Panc1 (cell line): ENCODE measurements at places on chromosomes 13 and 19. TPM values are rescaled to one million over a fixed set of nuclear protein-coding genes. Genes with fewer than 3 reads are reported as not detected.
A peak's percentile ranks its signal among the peaks of the same experiment; 100 is the strongest.

DNA sequence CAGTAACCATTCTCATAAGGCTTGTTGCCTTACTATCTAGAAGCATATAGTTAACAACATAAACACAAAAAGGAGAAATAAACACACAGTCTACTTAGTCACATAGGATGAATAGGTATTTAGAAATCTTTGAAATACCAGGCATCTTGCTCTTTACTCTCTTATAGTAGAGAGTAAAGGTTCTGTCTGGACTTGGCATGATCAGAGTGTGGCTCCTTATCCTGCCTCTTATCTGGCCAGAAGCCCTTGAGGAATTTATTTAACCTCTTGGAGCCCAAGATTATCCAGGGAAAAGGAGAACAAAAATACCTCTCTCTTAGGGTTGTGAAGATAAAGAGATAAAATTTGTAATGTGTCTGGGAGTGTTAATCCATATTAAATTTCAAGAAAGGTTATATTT, 100.2 kb upstream of the MBNL2 start:
- H3K36me3 ChIP-seq = no peaks in the 10 kb centered on the region
- peaks cover 61% of the 10 kb centered on the region for H3K4me1 ChIP-seq
- no peak for DNase-seq
- no peak overlapping the region for H3K4me3 ChIP-seq

DNA sequence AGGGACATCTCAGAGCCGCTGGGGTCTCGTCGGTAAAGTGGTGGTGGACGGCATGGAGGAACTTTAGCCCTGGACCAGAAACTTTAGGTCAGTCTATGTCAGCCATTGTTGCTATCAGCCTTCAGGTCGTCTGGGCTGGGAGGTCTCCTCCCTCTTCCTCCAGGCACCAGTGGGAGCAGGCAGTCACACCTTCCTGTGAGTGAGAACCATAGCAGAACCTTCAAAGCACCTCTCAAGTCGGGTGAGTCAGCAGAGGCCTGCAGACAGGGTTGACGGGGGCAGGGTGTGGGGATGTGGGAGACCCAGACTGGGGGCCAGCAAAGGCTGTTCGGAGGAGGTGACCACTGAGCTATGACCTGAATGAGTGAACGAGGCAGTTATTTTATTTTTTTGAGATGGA, 15.4 kb upstream of the SBNO2 start:
- peaks cover 7% of the 10 kb centered on the region for H3K4me1 ChIP-seq
- no peak overlapping the region for H3K4me3 ChIP-seq
- H3K27me3 ChIP-seq = no peaks in the 10 kb centered on the region

- H3K27ac ChIP-seq = no peak overlapping the region
- H3K4me1 ChIP-seq = no peaks in the 10 kb centered on the region
- H3K27me3 ChIP-seq = no peaks in the 10 kb centered on the region
- H3K36me3 ChIP-seq = no peaks in the 10 kb centered on the region
- no peak for DNase-seq
Measured at GRCh38 chr19:48728911-48729664, 9.6 kb upstream of the MAMSTR start.

- H3K4me3 ChIP-seq = peak overlapping the region; percentile 45
- no peaks in the 10 kb centered on the region for H3K27me3 ChIP-seq
- H3K36me3 ChIP-seq = no peaks in the 10 kb centered on the region
- no peak for DNase-seq
- H3K4me1 ChIP-seq = peaks cover 6% of the 10 kb centered on the region
Measured at GRCh38 chr19:1324806-1325567, 39.3 kb downstream of the EFNA2 start.

DNA sequence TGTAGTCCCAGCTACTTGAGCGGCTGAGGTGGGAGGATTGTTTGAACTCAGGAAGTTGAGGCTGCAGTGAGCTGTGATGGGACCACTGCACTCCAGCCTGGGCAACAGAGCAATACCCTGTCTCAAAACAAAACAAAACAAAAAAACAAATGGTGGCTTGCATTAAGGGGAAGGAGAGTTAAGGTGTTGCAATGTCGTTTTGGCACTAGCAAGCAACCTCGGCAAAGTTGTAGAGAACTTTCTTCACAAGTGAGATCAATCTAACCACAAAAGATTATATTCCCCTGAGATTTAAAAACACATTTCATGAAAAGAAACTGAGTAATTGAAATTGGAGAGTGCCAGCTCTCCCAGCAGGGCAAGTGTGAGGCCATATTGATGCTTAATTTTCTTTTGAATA, 153.7 kb downstream of the KLF5 start:
- no peak overlapping the region for H3K4me3 ChIP-seq
- DNase-seq = no peak
- H3K36me3 ChIP-seq = no peaks in the 10 kb centered on the region
- H3K27me3 ChIP-seq = no peaks in the 10 kb centered on the region

- no peaks in the 10 kb centered on the region for H3K36me3 ChIP-seq
- H3K27me3 ChIP-seq = no peaks in the 10 kb centered on the region
- no peak overlapping the region for H3K4me3 ChIP-seq
- no peak overlapping the region for H3K27ac ChIP-seq
Measured at GRCh38 chr13:111898956-111899713, 167.8 kb upstream of the SOX1 start.

- H3K27ac ChIP-seq = no peak overlapping the region
- no peaks in the 10 kb centered on the region for H3K36me3 ChIP-seq
- no peak for DNase-seq
- no peaks in the 10 kb centered on the region for H3K4me1 ChIP-seq
- H3K4me3 ChIP-seq = no peak overlapping the region
- H3K27me3 ChIP-seq = no peaks in the 10 kb centered on the region
Measured at GRCh38 chr19:4445963-4446703, 11.5 kb downstream of the UBXN6 start.

- DNase-seq = no peak
- no peak overlapping the region for H3K27ac ChIP-seq
- H3K4me3 ChIP-seq = no peak overlapping the region
- H3K4me1 ChIP-seq = no peaks in the 10 kb centered on the region
- H3K27me3 ChIP-seq = no peaks in the 10 kb centered on the region
Measured at GRCh38 chr19:43332058-43332922, 21.2 kb upstream of the CD177 start.

DNA sequence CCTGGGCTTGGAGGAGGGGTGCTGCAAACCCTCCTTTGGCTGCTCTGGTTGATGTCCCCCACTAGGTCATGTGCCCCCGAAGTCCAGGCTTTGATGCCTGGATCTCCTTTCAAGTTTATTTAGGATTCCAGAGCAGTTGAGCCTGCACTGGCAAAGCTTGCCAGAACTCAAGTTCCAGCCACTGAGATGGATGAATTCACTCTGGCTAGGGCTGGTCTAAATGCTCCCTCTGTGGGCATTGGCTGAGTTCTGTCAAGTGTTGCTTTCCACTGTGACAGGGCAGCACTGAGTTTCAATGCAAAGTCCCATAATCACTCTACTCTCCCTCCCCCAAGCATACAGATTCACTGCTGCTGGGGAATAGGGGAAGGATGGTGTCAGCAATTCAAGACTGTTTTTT, 17.8 kb upstream of the LMO7 start:
- no peaks in the 10 kb centered on the region for H3K36me3 ChIP-seq
- no peaks in the 10 kb centered on the region for H3K27me3 ChIP-seq
- H3K4me3 ChIP-seq = no peak overlapping the region

DNA sequence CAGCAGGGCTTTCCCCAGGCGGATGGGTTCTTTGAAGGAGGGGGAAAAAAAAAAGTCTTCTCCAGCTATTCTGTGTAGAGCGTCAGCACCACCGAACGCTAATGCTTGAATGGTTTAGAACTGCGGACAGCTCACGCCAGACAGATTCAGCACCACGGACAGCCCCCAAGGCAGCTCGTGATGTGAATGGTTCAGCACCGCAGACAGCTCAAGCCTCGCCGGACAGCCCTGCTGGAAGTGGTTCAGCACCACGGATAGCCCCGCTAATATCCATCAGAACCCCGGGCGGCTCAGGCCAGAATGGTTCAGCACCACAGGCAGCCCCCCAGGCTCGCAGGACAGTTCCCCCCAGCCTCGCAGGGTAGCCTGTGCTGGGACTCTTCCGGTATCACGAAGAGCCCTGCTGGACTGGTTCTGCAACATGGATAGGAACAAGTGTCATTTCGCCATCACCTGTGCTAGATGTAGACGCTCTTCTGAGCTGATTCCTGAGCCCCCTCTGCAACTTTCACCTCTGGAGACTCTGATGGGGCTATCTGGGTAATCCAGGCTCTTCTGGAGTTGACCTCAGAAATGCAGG, 4.9 kb upstream of the SMIM17 start:
- no peak overlapping the region for H3K4me3 ChIP-seq
- H3K27ac ChIP-seq = no peak overlapping the region
- DNase-seq = no peak
- no peaks in the 10 kb centered on the region for H3K4me1 ChIP-seq
- H3K36me3 ChIP-seq = no peaks in the 10 kb centered on the region
- no peaks in the 10 kb centered on the region for H3K27me3 ChIP-seq

GRCh38 chr13:25930653-25931052, 121.2 kb downstream of the SHISA2 start:
- H3K27me3 ChIP-seq = no peaks in the 10 kb centered on the region
- H3K27ac ChIP-seq = no peak overlapping the region
- no peaks in the 10 kb centered on the region for H3K36me3 ChIP-seq

GRCh38 chr13:20221772-20222171, 10.3 kb downstream of the GJB6 start:
- DNase-seq = no peak
- H3K27me3 ChIP-seq = no peaks in the 10 kb centered on the region
- H3K36me3 ChIP-seq = no peaks in the 10 kb centered on the region
- no peak overlapping the region for H3K27ac ChIP-seq
- no peaks in the 10 kb centered on the region for H3K4me1 ChIP-seq

GRCh38 chr13:110232756-110233155, 74.2 kb downstream of the COL4A1 start:
- H3K36me3 ChIP-seq = no peaks in the 10 kb centered on the region
- no peak overlapping the region for H3K27ac ChIP-seq
- H3K27me3 ChIP-seq = no peaks in the 10 kb centered on the region
- no peaks in the 10 kb centered on the region for H3K4me1 ChIP-seq
- DNase-seq = no peak

- no peaks in the 10 kb centered on the region for H3K4me1 ChIP-seq
- no peaks in the 10 kb centered on the region for H3K27me3 ChIP-seq
- H3K4me3 ChIP-seq = no peak overlapping the region
- DNase-seq = no peak
Measured at GRCh38 chr13:39329182-39329639, 273.8 kb downstream of the LHFPL6 start.

- H3K4me1 ChIP-seq = no peaks in the 10 kb centered on the region
- no peak overlapping the region for H3K4me3 ChIP-seq
- no peaks in the 10 kb centered on the region for H3K36me3 ChIP-seq
- H3K27me3 ChIP-seq = no peaks in the 10 kb centered on the region
Measured at GRCh38 chr13:34006011-34006410, 188.1 kb downstream of the RFC3 start.

DNA sequence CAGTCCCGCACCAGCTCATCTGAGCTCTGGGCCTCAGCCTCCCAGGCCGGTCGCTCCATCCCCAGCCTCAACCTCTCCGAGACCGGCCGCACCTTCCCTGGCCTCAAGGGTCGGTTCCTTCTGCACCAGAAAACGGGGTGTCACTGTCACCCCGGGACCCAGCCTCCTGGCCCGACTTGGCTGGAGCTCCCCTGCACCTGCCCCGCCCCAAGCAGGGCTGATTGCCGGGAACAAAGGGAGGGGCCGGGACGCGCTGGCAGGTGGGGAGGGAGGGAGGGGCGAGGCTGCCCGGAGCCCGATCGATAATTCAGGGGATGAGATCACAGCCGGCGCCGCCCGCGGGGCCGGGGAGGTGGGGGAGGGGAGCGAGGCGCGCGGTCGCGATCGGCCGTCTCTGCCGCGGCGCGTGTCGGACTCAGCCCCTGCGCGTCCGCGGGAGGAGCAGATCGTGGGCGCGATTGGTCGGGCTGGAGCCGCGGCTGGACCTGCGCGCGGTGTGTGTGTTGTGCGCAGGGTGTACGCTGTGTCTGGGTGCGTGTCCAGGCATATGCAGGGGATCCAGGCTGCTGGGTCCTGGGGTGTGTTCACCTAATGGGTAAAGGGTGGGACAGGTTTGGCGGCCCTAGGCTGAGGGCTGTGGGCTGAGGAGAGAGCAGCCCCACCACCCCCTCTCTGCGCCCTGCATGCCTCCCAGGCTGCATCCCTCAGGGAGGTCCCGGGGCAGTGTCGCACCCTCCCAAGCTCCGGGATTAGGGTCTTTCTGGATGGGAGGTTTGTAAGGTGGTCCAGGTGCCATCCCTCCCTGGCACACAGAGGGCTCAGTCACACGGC, 1.1 kb upstream of the SHC2 start:
- no peak for DNase-seq
- no peaks in the 10 kb centered on the region for H3K27me3 ChIP-seq
- no peak overlapping the region for H3K27ac ChIP-seq
- peak overlapping the region; percentile 18 for H3K4me3 ChIP-seq
- H3K36me3 ChIP-seq = no peaks in the 10 kb centered on the region
- no peaks in the 10 kb centered on the region for H3K4me1 ChIP-seq

DNA sequence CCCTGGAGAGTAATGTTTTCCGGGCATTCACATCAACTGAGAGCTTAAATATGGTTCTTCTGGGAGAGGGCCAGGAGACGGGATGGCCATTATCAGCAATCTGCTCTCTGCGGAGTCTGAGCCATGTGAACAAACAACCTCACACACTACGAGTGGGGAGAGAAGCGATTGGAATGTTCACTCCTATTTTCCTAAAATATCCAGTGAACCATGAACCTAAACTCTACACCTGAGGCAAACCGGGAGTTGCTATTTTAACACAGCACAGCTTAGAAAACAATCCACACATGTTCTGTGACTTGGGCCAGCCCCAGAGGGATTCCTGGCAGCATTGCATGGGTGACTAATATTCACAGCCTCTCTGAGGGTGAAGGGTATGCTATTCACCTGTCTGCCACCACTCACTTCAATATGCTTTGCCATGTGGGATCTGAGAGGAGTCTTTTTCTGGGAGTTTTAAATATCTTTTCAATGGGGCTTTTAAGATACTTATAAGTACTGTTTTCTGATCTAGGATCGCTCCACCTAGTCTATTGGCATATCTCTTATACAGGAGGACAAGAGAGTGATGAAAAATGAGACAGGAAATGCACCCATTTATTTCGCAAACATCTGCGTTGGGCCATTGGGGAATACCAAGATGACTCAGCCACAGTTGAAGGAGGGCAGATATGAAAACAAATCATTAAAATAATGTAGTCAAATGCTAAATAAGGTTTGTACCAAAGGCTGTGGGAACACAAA, 72.6 kb upstream of the SERP2 start:
- H3K4me3 ChIP-seq = no peak overlapping the region
- no peak for DNase-seq
- no peaks in the 10 kb centered on the region; the same call in 1 of the 2 replicates for H3K4me1 ChIP-seq

Gene ZNF560
- not detected for total RNA-seq

Gene MBD3L2
- not detected for total RNA-seq

Gene NCAN
- 0.15 TPM for total RNA-seq

Gene LGI4
- total RNA-seq = 0.18 TPM

Gene ZNF700
- 10.4 TPM for total RNA-seq

Gene CNFN
- 4.6 TPM for total RNA-seq

Gene SLC8A2
- total RNA-seq = 0.10 TPM

Gene IQCN
- 2.5 TPM for total RNA-seq

Gene PIAS4
- 36.7 TPM for total RNA-seq

Gene MEIOSIN
- total RNA-seq = not detected

Gene VSTM2B
- total RNA-seq = not detected

Gene ITPKC
- total RNA-seq = 7.2 TPM

Gene SPACA4
- total RNA-seq = not detected

Gene MISP3
- 1.5 TPM for total RNA-seq

Gene CLEC11A
- not detected for total RNA-seq

Gene TRPC4
- total RNA-seq = 0.10 TPM
